Omental fat pad (tissue), 4 donors: ENCODE measurements at places on chromosomes 12 and 14.

GRCh38 chr12:127078577-127079350 is 1188.2 kb upstream of the TMEM132C start:
- no peak for DNase-seq

DNA sequence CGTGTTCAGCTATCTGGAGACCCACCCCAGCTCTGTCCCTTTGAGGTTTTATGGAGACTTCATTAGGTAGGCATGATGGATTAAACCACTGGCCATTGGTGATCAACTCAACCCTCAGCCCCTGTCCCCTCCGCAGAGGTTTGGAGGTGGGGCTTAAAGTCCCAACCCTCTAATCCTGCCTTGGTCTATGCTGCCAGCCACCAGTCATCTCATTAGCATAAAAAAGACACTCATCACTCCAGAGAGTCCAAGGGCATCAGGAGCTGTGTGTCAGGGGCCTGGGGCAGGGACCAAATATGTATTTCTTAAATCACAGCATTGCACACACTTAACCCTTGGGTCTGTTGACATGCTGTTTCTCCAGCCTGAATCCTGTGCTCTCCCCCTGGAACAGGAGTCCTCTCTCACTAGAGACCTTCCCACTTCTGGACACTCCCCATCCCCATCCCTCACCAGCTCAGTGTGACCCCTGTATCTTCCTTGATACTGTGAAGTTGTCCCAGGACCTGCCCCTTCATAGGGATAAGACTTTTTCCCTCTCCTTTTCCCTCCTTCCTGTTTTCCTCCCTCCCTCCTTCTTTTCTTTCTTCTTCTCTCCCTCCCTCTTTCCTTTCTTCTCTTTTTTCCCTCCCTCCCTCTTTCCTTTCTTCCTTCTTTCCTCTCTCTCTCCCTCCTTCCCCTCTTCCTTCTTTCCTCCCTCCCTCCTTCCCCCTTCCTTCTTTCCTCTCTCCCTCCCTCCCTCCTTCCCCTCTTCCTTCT is 54.7 kb upstream of the CLMN start:
- DNase-seq: no peak

DNA sequence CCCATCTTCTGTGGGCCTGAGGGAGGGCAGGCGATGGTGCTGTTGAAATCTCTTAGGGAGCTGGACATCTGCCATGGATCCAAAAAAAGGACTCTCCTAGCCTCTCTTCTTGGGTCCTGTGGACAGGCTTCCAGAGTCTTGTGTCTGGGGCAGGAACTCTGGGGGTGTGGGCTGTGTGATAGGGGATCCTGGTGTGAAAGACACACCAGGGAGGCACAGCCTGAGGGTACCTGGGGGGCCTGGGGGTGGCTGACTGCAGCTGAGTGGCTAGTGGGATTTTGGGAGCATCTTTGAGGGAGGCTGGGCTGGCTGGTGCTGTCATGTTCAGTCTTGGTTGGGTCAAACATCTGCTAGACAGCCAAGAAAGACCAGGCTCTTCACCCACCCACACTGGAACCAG is 1.8 kb upstream of the KRT83 start:
- DNase-seq: no peak

GRCh38 chr14:103138301-103139131 is 15.3 kb downstream of the TNFAIP2 start:
- DNase-seq: no peak

GRCh38 chr12:123979566-123979965 is 6.6 kb downstream of the ZNF664 start:
- no peak for DNase-seq

- DNase-seq: no peak
Measured at GRCh38 chr12:107657133-107657532, 28.5 kb upstream of the PWP1 start.

- DNase-seq: no peak
Measured at GRCh38 chr14:55265197-55265596, 6.0 kb upstream of the FBXO34 start.

- no peak for DNase-seq
Measured at GRCh38 chr12:116545144-116545543, 14.0 kb upstream of the MAP1LC3B2 start.

DNA sequence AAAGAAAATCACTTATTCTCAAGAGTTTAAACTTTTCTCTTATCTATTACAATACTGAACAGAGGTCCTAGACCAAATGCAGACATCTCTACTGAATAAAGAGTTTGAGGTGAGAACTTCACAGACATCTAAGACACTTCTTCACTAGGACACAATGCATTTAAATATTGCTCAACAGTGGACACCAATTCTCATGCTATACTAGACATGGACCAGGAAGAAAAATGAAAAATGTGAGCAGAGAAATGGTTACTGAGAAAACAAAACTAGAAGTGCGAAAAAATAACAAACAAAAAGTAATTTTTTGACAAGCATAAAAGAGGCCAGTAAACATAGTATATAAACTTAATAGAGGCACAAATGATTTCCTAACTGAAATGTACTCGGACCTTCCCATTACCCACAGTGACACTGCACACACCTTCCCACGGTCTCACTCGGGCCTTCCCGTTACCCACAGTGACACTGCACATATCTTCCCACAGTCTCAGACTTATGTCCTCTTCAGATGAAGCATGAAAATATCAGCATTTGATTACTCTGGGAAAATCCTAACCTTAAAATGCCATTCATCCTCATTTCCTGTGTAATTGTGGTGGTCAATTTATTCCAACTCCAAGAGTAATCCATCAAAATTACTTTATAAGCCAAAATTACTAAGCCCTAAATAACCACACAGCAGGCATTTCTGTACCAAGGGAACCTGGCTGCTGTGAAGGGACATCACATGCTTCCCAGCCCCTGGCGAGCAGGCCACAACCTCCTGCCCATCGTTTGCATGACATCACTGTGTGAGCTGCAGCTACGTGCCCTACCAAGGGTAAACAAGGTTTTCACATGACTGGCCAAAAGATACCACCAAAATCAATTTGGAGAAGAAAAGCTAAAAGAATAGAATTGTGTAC is 6.4 kb downstream of the SLC15A4 start:
- no peak for DNase-seq

GRCh38 chr12:121392325-121392716 is 7.6 kb upstream of the RNF34 start:
- DNase-seq: no peak

- DNase-seq: no peak
Measured at GRCh38 chr12:114371733-114372132, 34.2 kb downstream of the TBX5 start.

GRCh38 chr14:55711175-55711811 is 131.3 kb downstream of the KTN1 start:
- no peak for DNase-seq

GRCh38 chr12:130307859-130308258 is 29.8 kb upstream of the PIWIL1 start:
- no peak for DNase-seq

DNA sequence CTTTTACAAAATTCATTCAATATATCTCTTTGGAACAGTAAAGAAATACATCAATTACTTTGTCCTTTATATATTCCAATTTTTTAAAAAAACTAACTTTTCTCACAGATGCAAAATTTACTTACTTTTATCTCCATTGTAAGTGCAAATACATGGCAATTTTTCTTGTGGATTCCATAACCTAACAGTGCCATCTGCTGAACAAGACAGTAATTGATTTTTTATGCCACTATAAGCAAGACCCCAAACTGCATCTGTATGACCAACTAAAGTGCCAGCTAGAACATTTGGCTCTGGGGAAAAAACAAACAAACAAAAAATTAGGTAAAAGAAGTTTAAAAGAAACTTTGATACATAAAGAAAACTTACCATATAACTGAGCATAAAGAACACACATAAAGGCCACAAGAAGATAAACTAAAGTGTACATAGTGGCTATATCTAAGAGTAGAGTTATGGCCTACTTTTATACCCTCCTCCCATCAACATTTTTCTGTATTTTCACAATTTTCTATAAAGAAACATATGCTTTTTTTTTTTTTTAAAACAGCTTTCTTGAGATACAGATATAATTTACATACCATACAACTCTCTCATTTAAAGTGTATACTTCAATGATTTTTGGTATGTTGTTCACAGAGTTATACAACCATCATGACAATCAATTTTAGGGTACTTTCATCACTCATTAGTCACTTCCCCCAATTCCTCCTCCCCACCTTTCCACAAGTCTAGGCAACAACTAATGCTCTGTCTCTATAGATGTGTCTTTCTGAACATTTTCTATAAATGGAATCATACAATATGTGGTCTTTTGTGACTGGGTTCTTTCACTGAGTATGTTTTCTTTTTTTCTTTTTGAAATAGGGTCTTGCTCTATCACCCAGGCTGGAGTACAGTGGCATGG is 32.6 kb downstream of the COCH start:
- DNase-seq: no peak

- DNase-seq: no peak
Measured at GRCh38 chr12:39240587-39240986, 202.3 kb downstream of the KIF21A start.

DNA sequence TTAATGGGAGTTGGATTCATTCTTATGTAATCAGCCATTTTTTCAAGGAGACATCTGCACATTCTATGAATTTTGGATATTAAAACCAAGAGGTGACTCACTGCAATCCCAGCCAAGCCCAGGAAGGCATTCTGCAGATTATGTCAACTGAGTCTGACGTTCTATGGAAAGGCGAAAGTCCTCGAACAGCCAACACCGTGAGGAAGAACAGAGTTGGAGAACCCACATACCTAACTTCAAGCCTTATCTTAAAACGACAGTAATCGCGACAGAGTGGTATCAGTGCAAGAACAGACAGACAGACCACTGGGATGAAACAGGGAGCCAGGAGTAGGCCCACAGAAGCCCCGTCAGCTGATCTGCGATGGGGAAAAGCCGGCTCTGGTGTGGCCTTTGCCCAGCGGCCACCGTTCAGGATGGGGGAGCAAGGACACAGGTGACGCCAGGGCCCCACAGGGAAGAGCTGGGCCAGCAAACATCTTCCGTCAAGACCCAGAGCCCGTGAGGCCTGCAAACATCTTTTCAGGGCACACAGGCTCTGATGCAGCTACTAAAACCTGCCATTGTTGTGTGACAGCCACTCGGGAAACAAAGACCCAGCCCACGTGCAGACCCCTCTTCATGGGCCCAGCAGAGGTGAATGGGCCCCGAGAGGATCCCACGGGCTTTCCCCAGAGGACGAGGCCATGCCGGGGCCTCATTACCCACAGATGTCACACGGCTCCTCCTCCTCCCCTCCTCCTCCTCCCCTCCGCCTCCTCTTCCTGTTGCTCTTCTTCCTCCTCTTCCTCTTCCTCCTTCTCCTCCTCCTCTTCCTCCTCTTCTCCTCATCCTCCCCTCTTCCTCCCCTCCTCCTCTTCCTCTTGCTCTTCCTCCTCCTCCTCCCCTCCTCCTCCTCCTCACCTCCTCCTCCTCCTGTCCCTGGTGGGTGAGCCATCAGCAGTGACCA is 277.6 kb downstream of the ADGRD1 start:
- no peak for DNase-seq

DNA sequence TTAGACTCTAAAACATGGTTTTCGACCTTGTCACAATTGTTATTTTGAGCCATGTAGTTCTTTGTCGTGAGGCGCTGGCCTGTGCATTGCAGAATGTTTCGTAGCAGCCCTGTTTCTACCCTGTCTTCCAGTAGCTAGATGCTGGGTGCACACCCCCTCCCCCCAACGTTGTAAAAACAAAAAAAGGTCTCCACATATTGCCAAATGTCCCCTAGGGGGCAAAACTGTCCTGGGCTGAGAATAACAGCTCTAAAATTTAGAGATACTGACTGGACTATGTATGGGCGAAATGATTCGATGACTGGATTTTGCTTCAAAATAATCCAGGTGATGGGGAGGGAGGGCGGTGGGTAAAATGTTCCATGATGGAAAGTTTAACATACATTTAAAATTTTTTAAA is 126.1 kb upstream of the FUT8 start:
- DNase-seq: no peak

DNA sequence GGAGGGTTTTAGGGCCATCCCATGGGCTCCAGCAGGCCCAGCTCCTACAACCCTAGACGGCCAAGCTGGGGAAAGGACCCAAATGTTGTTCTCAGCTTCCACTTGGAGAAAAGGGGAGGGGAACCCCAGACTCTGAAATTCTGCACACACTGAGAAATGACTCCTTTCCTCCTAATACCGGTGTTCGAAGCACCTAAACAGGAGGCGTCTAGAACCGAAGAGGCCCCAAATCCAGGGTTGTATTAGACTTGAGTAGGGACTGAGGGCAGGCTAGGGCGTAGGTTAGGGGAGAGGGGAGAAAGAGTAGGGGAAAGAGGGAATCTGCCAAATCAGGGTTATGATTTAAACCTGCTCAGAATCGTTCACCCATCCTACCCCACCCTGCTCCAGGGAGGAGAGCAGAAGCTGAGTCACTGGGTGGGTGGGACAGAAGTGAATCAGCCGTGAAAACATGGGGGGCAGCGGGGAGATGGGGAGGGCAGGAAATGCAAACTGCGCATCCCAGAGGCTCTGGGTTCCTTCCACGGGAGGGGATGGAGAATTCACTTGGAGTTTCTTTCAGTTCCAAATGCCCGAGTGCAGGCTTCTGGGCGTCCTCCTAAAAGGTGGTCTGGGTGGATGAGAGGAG is 1.0 kb downstream of the IGFBP6 start:
- DNase-seq: no peak

GRCh38 chr14:50823762-50824636 is 7.0 kb downstream of the NIN start:
- no peak for DNase-seq

DNA sequence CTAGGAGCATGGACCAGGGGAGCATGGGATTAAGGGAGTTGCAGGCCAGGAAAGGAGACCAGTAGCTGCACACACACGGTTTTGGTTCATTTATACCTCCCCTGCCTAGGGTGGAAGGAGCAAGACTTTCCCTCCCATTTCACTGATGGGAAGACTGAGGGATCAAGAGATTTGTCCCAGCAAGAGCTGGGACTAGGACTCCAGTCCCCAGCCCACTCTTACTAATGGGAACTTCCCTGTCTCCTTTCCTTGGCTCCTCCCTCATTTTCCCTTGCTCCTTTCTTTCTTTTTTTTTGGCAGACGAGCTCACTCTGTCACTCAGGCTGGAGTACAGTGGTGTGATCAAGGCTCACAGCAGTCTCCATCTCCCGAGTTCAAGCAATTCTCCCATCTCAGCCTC is 13.0 kb downstream of the SCNN1A start:
- no peak for DNase-seq

- no peak for DNase-seq
Measured at GRCh38 chr14:52220924-52221811, 46.3 kb upstream of the PTGDR start.

- DNase-seq: no peak
Measured at GRCh38 chr14:101449114-101449513, 112.2 kb upstream of the DIO3 start.

GRCh38 chr14:96078625-96079016 is 39.5 kb downstream of the C14orf132 start:
- DNase-seq: no peak

GRCh38 chr12:4160314-4161040 is 113.1 kb upstream of the CCND2 start:
- DNase-seq: no peak

DNA sequence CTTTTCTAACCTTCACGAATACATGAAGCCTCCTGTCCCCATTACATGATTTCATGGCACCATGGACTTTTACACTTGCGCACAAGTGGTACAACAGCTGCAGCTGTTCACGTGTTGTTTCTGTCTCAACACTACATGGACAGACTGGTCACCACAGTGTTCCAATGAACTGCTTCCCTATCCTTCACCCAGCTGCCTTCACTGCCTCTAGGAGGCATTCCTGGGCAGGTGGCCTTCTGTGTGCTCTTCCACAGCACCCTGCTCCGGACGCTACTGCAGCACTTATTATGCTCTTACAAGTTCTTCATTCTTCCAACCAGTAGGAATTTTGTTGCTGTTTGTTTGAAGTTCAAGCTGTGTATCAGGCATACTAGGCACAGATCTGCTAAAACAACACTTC is 1.5 kb downstream of the MTERF2 start:
- no peak for DNase-seq
